ENCODE measurements at places on chromosomes 6 and 20.

DNA sequence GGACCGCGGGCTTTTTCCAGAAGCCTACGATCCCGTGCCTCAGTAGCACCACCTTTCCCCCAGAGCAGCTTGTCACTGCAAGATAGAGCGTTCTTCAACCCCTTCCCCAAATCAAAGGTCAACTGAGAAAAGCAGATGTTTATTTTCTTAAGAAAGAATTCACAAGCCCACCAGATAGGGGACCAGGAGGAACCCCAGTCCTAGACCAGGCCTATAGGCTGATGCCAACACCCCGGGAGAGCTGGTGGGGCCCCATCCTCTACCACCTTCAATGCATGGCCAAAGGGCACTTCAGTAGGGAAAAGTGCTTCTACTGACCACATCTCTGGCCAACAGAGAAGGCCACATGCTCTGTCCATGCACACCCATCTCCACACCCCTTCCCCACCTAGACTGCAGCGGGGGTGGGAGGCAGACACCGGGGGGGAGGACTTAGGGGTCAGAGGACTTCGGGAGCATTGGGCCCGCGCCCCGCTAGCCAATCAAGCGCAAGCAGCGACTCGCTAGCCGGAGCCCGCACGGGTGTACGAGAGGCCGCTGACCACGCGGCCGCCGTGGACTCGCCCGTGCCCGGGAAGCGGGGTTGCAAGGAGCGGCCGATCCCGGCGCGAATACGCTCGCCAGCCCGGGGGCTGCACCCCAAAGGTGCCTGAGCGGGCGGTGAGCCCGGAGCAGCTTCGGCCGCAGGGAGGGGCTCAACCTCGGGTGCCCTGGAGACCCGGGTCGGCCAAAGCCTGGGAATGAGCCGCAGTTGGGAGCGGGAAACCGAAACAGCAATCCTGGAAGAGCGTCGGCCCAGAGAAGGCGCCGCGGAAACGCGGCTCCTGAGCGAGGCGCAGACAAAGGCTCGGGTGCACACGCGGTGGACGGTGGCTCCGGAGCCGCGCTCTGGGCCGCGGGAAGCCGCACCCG is 2.8 kb downstream of the PDE10A start:
- no peak for DNase-seq

- no peak for DNase-seq
These were observed 616 bp downstream of the TUBB start for GRCh38 chr6:30720738-30721197.

DNA sequence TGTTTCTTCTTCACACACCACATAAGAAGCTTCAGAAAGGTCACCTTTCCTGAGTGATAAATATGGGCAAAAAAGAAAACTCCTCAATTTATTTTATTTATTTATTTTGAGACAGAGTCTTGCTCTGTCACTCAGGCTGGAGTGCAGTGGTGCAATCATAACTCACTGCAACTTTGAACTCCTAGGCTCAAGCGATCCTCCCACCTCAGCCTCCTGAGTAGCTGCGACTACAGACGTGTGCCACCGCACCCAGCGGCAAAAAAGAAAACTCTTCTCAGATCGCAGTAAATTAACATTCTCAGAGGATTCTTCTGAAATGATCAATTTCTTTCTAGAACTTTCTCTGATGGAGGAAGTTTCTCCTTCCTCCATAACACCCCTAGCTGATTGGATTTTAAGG is 111.2 kb downstream of the TRERF1 start:
- no peak for DNase-seq

DNA sequence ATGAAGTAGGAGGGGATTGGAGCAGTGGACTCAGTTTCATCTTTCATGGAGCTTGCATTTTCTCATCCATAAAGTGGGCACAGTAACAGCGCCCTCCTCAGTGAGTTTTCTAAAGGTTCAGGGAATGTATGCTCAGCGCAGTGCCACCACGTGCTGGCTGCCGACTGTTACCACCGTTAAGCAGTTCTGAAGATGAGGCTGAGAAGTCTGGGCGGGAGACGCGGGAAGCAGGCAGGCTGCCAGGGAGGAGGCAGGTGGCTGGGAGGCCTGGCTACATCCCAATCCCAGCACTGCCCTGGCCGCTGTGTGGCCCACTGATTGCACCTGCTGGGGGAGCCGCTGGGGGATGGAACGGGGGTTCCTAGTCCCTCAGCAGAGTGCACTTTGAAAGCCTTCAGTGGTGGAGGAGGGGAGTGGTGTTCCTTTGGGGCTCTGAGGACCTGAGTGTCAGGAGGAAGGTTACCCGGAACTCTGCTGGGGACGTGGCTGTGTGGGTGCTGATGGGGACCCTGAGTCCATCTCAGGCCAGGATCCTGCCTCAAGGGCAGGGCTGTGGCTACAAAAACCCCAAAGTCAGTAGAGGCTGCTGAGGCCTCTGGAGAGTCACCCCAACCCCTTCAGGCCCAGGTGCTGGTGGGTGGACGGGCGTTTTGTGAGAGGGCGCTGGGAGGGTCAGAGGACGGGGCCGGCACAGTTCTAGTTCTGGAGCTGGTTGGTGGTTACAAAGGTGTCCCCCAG is 28.0 kb upstream of the PHACTR3 start:
- no peak for DNase-seq

- no peak for DNase-seq
These were observed 25.6 kb downstream of the SIRPA start for GRCh38 chr20:1920826-1921225.

DNA sequence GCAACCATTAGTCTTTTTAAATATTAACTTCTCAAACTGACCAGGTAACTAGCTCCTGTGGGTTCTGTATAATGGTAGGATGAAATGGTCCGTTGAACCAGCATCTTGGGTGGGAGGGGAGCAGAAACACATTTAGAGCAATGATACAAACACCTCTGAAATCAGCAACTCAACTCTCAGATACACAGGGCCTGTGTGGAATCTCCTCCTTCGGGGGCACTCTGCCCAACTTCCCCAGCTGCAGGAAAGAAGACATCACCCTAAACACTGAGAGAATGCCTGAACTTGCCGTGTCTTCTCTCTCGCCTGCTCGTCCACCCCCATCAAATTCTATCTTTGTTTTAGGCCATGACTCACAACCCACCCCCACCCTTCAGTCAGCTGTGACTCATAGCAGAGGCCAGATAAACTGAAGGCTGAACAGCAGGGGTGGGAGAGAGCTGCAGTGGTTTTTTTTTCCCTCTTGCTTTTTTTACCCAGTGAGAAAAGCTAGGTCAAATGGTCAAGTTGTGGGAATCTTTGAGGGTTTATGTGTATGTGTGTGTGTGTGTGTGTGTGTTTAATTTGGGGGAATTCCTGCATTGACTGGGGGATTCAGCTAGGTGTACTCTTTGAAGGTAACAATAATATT is 593.4 kb upstream of the JAG1 start:
- peak; percentile 39 for DNase-seq

DNA sequence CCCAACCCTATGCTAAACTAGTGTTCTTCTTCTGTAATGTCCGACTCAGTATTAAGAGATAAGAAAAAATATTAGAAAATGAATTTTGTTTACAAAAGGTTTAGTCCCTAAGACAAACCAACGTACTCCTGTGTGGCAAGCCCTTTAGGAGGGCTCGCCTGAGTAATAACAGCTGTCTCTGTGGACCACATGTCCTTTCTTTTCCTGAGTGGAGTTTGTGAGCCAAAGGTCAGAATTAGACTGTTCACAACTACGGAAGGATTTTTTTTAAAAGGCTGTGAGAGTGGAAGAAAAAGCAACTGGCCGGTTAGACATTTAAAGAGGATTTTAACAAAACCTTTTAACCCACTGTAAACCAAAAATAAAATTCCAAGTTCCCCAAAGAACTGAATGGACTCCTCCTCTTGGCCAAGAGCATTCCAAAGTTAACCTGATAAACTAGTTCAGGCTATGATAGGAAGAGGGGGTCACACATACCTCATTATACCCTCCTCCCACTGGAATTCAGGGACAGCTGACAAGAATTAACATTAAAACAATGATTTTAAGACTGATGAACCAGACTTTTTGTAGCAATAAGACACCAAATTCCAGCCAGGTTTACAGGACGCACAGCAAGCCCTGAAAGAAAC is 43.5 kb downstream of the FAM184A start:
- no peak for DNase-seq

- no peak for DNase-seq
These were observed 127.2 kb downstream of the CD164 start for GRCh38 chr6:109255087-109255486.

GRCh38 chr6:139905404-139906052 is 531.1 kb upstream of the CITED2 start:
- no peak for DNase-seq

GRCh38 chr6:137793805-137794515 is 73.1 kb upstream of the TNFAIP3 start:
- no peak for DNase-seq

GRCh38 chr6:93992976-93993375 is 573.6 kb upstream of the EPHA7 start:
- DNase-seq: no peak

- DNase-seq: no peak
These were observed 114.4 kb upstream of the MLN start for GRCh38 chr6:33918175-33918695.
